Inflammatory macrophage treated with lipopolysaccharide for 4 hours (primary cell): ENCODE measurements at places on chromosomes 3 and 15.

GRCh38 chr3:55827786-55828185 lies 340.7 kb upstream of the WNT5A start:
- no peak for DNase-seq

DNA sequence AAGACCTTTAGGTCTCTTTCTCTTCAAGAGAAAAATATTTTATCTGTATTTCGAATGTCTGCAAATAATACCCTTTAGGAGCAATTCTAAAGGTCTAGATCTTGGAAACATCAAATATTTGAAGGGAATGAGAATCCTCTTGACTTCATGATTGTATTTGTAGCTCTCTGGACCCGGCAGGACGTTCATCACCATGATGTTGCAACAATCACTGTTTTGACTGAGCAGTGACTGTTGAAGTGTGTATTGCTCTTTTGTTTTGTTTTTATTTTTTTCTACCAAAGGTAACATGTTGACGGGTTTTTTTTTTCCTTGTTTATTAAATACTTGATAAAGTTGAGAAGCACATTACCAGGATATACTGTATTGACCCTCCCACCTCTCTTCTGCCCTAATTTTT lies 55.3 kb upstream of the CCR4 start:
- DNase-seq, result no peak

DNA sequence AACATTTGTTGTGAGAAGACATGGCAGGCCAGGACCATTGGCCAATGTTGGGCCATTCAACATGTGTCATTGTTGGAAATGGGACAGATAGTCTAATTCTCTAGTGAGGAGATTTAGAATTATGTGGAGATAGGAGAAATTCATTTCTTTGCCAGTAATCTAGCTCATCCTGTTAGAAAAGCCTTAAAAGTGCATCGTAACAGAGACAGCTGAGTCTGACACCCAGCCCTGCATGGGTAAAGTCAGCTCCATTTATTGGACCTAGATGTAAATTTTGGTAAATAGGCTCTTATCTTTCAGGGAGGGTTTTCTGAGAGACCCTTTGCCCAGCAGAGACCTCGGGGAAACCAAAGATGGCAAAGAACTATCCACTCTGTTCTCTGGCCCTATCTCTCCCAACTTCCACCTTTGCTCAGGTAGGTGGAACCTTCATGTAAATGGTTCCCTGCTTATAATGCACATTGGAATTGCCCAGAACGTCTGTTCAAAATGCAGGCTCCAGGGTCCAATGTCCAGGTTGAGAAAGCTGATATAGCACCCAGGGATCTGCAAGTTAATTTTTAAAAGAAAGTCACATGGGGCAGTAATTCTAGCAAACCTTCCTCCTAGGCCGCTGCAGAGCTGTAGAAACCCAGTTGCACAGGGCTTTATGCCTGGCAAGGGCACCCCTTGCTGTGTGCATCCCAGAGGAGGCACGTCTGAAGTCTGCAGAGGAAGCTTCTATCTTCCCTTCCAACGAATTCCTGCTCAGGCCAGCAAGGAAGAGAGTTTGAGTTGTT lies 365.9 kb upstream of the PROK2 start:
- DNase-seq, result no peak

GRCh38 chr15:80923668-80924067 lies 66.0 kb downstream of the MESD start:
- no peak for DNase-seq

DNA sequence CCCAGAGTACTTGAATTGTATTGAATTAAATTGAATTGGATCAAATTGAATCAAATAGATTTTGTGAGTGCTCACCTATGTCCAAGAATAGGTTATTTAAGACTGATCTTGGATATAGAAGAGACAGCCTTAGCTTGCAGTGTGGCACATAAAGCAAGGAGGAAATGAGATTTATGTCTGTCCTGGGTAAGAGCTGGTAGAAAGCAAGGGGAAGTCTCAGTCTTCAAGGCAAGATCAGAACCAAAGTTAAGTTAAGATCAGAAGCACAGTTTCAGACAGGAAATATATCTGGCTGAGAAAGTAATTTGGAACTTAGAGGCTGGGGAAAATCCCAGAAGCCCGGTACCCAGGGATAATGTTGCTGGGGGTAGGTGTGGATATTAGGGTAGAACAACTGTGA lies 244.4 kb upstream of the ARPP21 start:
- no peak for DNase-seq

GRCh38 chr15:57972864-57973263 lies 92.6 kb downstream of the ALDH1A2 start:
- no peak for DNase-seq
